ENCODE measurements at places on chromosomes 12 and 14.

DNA sequence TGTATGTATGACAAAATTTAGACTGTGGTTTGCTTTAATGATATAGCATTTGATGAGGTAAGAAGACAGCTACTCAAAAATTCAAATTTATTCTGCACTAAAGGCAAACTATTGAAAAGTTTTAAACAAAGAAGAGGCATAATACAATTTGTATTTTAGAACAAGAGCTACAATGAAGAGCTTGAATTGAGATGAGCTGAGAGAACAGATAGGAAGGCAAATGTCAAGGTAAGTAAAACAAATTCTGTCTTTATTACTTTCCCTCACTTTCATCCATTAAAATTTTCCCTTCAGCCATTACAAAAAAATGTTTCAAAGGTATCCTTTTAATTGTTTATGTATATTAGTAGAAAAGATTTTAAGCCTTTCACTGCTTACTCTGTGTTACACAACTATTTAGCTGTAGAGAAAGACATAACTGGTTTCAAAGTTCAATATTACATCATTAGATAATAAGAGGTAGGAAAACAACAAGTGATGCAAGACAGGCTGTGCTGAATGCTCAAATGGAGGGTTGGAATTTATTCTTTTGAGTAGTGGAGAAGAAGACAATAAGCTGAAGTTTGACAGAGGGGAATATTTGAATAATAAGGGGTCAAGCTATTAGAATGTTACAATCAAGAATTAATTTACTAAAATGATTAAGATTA is 1334.1 kb downstream of the FSCB start:
- no peak for DNase-seq

DNA sequence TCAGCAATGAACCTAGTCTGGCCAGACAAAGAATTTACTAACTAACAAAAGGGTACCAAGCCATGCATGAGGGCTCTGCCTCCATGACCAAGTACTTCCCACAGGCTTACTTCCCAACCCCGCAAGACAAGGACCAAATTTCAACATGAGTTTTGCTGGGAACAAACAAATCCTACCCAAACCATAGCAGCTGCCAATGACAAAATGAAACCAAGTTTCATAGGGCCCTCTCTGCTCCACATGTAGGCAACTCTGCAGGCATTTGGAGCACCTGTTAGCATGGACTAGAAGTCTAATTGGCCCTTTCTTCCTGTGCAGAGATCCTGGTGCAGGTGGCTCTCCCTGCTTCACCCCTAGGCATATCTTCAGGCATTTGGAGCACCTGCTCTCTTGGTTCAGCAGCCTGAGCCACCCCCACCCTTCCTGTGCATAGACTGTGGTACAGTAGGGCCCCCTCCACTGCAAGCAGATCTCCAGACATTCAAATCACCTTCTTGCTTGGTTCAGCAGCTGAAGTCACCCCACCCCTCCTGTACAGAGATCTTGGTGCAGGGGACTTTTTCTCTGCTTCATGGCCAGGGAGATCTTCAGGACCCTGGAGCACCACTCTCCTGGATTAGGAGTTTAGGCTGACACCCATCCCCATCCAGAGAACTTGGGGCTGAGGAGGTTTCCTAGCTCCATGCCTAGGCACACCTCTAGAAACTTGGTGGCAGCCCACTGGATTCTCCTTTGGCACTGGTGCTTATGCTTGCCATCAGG is 308.7 kb downstream of the RPAP3 start:
- DNase-seq: no peak

- DNase-seq: no peak
These were observed 470.0 kb downstream of the BCL11B start for GRCh38 chr14:98802044-98802443.

DNA sequence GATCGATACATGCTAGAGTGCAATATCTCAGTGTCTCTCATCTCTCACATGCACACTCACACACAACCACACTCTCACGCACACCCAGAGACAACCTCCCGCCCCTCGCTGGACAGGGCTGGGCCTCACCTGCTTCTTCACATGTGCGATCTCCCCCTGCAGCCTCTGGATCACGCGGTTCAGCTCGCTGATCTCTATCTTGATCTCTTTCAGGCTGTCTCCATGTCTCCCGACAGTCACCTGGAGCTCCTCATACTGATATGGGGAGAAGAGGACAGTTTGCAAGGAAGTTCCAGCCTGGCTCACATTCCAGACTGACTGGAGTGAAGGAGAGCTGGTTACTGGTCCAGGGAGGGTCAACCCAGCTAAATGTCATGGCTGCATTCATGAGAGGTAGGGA is 4.4 kb downstream of the KRT2 start:
- no peak for DNase-seq

DNA sequence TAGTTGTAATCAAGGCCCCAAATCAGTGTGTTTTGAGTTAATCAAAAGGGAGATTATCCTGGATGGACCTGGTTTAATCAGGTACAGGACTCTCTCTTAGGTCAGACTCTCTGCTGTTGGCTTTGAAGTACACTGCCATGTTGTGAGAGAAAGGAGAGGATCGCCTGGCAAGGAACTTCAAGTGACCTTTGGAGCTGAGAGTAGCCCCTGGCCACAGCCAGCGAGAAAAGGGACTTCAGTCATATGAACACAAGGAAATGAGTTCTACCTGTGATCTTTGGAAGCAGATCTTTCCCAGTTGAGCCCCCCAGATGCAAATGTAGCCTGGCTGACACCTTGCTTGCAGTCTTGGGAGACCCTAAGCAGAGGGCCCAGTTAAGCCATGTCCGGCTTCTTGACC is 68.3 kb upstream of the CPM start:
- no peak for DNase-seq

GRCh38 chr12:100403446-100403845 is 46.6 kb downstream of the SLC17A8 start:
- DNase-seq: no peak

Data from fibroblast of skin of right quadriceps (primary cell).